CD4-positive, alpha-beta T cell treated with Interleukin-21 for 1 hour (primary cell): ENCODE measurements at places on chromosomes 3 and 15.

DNA sequence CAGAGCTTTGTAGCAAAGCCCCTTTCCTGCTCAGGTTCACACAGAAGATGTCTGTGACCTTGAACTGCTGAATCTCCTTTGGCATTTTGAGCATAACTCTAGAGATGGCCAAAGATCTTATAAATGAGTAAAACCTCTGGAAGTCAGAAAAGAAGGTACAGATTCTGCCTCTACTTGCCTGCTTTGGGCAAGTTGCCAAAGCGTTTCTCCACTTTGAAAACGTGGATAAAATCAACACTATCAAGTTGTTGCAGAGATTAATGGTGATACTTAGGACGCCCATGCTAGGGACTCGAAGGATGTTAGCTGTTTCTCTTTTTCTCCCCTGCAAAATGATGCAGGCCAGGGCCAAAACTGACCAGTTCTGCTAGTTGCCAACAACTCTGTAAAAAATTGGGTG, 68.0 kb upstream of the CMTM7 start:
- no peak for DNase-seq

DNA sequence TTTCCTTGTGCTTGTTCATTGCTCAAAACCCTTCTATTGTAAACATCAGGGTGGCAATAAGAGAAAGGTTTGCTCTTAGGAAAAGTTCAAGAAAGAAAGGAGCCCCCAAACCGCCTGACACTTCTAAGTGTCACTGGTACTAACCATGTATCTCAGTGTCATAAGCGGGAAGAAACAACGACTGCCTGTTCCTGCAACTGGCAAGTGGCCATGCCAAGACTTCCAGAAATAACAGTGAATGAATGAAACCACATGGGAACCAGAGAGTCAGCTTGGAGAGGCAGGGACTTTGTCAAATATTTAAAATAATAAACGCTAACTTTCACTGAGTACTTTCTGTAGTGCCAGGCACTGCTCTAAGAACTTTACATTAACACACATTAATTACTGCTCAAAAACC, 1.1 kb downstream of the PLSCR2 start:
- DNase-seq, result no peak

DNA sequence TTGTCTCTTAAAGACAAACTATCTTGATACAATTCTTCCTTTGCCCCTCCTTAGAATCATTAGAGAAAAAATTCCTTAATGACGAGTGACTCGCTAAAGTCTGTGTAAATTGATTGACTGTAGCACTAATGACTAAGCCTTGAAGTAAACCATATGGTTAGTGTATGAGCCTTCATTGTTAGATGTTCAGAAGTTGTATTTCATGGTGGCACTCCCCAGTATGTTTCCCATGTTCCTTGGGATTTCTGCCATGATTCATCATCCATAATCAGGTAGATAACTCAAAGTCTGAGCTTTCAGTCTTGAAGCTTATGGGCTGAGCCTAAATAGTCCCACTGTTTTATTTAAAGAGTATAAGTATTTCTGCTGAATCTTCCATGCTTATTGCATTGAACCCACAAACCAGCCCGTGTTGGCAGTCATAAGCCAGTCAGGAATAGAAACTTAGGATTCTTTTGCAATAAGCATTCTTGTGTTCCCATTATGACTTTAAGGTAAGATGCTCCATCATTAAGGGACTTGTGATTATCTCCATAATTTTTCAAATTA, 371.2 kb upstream of the RARB start:
- no peak for DNase-seq

- DNase-seq, result no peak
These were observed 130.3 kb downstream of the ATP8B4 start for GRCh38 chr15:49988766-49989165.

DNA sequence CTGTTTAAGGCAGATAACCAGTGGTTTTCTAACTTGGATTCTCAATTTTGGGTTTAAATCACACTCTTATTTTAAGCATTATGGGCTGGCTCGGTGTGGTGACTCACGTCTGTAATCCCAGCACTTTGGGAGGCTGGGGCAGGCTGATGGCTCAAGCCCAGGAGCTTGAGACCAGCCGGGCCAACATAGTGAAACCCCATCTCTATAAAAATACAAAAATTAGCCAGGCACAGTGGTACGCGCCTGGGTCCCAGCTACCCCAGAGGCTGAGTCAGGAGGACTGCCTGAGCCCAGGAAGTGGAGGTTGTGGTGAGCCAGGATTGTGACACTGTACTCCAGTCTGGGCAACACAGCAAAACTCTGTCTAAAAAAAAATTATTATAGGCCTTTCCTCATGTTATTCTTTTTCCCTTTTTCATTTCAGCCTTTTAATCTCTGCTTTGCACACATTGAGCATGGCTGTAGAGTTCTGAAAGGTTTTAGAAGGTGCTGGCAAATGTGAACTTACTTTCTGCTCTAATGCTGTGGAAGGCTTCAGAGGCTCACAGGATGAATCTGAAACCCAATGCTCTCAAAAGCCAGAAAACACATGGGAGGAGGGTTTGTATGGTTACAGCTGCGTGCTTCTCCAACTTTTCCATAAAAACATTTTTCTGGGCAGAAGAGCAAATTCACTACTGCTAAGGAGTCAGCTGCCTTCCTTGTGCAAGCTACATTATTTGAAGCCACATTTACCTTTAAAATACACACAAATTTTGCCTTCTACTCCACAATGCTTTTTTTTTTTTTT, 32.5 kb downstream of the CHAC1 start:
- DNase-seq, result no peak

DNA sequence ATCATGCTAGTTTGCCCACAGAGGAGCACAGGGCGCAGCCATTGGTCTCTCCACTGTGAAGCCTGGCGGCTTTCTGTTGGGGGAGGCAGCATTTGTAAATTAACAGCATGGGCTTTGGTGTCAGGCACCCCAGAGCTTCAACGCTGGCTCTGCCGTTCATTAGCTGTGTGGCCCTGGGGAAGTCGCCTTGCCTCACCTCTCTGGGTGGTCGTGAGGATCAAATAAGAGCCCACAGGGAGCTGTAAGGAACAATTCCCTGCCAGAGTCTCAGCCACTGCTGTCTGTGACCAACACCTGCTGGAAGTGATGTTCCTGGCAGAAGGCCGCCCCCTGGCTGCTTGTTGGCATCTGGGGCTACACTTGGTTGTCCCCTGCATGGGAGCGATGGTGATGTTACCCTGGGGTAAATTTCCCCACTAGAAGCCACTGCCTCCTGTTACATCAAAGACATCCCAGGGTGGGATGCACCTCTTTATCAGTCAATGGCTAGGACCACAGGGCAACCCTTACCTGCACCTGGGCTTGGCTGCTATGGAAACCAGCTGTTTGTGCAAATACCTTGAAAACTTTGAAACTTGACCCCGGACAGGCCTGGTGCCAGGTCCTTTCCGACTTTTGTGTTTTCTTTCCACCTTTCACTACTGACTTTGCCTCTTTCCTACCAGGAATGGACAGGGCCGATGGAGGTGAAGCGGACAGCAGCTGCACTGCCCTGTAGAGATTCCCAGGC, 36.9 kb downstream of the DNASE1L3 start:
- DNase-seq, result peak; percentile 31

GRCh38 chr3:58099865-58100264, 91.6 kb downstream of the FLNB start:
- no peak for DNase-seq

DNA sequence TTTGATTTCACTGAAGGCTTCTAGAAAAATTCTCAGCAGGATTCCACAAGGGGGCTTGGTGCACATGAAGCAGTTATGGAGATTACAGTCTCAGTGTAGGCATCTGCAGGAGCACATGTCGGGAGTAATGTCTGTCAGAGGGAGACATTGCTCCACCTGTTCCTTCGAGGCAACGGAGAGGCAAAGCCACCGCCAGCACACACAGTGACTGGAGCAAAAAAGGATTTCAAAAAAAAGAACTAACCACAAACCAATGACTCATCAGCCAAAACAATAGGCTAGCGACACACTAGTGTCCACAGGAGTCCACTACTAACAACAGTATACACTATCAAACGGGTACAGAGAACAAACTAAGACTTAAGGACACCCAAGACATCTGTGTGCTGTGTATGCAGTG, 68.9 kb downstream of the NPTN start:
- no peak for DNase-seq

- peak; percentile 11 for DNase-seq
These were observed 292.3 kb downstream of the KBTBD8 start for GRCh38 chr3:67290438-67290837.

DNA sequence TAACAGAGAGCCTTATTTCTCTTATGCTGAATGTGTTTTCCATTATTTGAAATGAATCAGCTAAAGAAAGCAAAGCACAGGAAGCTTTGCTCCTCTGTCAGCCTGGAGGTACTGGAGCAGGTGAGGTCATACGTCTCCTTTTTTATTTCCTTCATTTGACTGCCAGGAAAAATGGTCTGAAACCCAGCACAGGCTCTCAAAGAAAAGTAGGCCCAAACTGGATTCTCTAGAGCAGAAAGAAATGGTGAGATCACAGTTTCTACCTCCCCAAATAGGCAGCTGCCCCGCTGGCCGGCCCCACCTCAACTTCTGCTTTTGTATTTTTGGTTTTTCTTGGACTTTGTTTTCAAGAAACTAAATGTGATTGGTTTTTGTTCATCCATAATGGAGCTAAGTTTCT, 95.1 kb downstream of the RPL39L start:
- no peak for DNase-seq

GRCh38 chr3:141086188-141086587, 35.0 kb downstream of the SPSB4 start:
- no peak for DNase-seq

DNA sequence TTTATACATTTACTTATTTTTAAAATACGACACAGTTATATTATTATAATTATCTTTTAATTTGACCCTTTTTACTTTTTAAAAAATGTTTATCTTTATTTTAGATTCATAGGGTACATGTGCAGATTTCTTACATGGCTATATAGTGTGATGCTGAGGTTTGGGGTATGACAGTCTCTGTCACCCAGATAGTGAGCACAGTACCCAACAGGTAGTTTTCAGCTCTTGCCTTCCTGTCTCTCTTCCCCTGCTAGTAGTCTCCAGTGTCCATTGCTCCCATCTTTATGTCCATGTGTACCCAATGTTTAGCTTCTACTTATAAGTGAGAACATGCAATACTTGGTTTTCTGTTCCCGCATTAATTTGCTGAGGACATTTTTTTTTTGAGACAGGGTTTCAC, 21.8 kb upstream of the KCNMB2 start:
- DNase-seq, result no peak
